Neural crest cell (in vitro differentiated cells): ENCODE measurements at places on chromosomes 7 and 10.

- no peak for DNase-seq
Observed at GRCh38 chr7:135353832-135354231, 120.2 kb downstream of the STRA8 start.

GRCh38 chr7:69199661-69200060 is 398.6 kb upstream of the AUTS2 start:
- DNase-seq: no peak

GRCh38 chr7:69443136-69443535 is 155.1 kb upstream of the AUTS2 start:
- DNase-seq: no peak

DNA sequence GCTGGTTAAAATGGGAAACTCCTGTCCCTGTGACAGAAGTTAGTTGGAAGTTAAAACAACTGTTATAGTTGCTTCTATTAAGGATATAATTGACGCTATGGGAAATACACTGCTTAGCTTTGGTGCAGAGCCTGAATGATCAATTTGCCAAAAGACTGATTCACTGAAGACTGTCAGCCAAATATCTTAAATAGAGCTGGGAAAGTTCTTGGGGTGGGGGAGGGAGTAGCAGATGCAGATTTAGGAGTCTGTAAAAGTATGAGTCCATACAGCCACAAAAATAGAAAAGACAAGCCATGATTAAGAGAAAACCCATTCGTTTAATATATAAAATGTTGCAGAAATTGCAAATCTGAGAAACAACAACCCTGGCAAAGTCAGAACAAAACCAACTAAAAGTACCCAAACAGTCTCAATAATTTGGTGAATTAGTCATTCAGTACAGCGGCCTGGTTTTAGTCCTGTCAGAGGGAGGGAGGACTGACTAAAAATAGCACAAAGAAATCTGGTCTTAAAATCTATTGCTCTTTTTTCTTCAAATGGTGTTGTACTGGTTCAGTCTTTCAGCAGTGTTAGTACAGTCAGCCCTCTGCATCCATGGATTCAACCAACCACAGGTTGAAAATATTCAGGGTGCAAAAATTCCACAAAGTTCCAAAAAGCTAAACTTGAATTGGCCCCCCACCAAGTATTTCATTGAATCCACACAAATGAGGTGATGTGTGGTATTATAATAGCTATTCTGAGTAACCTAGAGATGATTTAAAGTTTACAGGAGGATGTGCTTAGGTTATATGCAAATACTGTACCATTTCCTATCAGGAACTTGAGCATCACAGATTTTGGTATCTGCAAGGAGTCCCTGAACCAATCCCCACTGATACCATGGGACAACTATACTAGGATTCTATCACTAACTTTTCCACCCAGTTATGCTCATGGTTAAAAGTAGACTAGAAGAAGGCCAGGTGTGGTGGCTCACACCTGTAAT is 30.0 kb downstream of the STK17A start:
- no peak for DNase-seq
